Activated CD4-positive, alpha-beta T cell treated with anti-CD3 and anti-CD28 coated beads, Interleukin-2, amount 10 ng/mL, durations not matched to agents 24 days and 14 days (primary cell): ENCODE measurements at places on chromosomes 5 and 9.

- no peak for DNase-seq
Measured at GRCh38 chr5:138952962-138953361, 77.8 kb upstream of the LRRTM2 start.

DNA sequence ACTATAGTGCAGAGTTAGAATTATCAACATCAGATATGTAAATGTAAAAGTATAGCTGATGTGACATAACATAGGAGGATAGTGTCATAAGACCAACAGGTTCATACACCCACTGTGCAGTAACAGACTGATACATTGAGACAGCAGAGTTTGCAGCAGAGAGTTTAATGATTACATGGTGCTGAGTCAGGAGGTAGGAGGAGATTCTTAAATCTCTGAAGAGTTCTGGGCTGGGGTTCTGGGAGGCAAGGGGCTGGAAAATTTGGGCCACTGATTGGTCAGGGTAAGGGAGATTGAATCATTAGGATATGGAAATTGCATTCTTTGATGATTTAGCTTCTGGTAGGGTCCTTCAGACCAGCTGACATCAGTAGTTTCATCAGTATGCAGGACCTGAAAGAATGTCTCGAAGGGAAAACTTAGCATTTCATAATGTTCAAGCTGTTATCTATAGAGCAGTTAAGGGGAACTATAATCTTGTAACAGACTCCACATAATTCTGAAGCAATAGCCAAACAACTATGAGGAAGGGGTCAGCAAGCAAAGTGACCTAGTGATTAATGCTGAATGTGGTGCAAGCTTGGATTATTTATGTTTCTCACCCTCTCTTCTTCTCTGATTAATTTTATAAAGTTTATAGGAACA, 35.6 kb downstream of the CCL28 start:
- DNase-seq = no peak

- DNase-seq = no peak
Measured at GRCh38 chr9:71744754-71745521, 23.4 kb downstream of the CEMIP2 start.

DNA sequence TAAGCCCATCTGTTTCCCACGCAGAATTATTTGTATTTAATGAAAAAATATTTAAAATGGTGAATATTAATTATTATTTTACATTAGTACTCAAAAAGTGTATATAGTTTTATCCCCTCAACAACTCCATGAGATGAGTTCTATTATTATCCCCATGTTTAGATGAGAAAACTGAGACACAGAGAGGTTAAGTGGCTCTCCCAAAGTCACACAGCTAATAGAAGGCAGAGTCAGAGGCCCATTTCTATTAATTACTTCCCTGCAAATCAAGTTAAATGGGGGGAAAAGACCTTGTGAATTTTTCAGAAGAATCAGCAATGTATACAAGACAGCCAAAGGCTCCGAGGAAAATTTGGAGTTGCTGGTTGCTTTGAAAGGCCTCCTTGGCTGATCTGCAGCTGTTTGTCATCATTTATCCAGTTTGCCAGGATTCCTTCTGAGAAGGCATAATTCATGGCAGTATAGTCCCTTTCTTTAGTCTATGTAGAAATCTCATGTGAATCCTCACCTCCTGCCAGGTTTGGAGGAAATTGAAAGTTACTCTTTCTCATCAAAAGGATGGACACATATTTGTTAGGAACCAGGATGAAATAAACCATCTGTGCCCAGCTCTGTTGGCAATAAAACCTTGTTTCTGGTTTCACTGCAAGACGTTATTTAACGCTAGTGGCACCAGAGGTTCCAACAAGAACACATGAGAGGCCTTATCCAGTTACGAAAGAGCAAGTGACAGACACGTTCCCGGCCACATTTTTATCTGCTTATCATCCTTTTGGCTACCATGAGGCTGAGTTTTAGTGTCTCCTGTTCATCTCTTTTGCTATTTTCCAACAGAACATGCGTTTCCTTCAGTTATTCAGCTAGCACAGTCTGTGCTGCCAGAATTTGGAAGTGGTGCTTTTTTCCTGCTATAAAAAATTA, 621 bp downstream of the FYB1 start:
- DNase-seq = no peak

DNA sequence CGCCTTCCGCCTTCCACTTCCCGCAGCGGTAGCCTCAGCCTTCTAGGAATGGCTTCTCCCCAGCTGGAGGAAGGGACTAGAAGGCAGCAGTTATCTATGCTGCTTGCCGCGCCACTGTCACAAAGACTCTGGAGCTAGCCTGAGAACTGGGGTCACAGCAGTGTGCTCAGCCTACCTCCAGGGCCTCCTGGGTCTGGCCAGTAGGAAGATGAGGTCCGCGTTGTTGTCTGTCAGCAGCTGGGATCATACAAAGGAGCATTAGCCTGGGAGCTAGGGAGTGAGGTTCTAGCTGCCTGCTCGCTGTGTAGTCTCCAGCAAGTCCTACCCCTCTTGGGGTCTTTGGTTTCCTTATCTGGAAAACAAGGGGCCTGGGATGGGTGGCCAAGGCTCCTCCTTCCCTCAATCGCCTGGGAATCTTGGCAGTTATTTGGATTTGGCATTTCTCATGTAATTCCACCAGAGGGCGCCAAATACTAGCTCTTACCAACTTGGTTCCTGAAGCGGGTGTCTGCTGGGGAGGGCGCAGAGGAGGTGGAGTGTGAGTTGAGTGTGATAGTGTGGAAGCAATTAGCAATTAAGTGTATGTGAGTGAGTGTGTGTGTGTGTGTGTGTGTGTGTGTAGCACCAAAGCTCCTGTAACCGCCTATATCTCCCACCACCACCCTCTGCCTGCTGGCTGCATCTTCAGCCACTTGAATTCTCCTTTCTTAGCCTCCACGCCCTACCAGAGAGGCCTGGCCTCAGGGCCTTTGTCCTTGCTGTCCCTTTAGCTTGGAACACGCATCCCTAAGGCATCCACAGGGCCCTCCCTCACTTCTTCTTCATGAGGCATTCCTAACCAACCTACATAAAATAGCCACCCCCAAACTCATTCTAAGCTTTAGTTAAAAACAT, 97.1 kb downstream of the ENTREP1 start:
- peak; percentile 83 for DNase-seq

- DNase-seq = no peak
Measured at GRCh38 chr9:99021512-99021911, 77.8 kb downstream of the COL15A1 start.

DNA sequence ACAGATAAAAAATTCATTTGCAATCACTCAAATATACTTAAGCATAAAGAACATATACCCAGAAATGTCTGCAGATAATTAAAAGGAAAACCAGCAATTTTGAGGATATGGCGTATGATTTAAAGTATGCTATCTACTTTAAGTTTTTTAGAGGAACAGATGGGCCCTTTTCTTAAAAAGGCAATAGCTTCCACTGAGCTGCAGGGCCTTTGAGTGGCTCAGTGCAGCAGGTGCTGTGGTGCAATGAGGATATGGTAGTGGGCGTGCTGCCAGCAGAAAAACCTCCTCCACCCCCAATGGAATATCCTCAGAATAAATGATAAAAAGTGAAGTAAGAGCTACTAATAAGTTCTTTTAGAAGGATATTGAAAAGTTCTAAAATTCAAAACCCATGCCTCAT, 814.5 kb downstream of the MTRR start:
- no peak for DNase-seq

GRCh38 chr5:146344155-146345118, 5.8 kb downstream of the POU4F3 start:
- DNase-seq = no peak

DNA sequence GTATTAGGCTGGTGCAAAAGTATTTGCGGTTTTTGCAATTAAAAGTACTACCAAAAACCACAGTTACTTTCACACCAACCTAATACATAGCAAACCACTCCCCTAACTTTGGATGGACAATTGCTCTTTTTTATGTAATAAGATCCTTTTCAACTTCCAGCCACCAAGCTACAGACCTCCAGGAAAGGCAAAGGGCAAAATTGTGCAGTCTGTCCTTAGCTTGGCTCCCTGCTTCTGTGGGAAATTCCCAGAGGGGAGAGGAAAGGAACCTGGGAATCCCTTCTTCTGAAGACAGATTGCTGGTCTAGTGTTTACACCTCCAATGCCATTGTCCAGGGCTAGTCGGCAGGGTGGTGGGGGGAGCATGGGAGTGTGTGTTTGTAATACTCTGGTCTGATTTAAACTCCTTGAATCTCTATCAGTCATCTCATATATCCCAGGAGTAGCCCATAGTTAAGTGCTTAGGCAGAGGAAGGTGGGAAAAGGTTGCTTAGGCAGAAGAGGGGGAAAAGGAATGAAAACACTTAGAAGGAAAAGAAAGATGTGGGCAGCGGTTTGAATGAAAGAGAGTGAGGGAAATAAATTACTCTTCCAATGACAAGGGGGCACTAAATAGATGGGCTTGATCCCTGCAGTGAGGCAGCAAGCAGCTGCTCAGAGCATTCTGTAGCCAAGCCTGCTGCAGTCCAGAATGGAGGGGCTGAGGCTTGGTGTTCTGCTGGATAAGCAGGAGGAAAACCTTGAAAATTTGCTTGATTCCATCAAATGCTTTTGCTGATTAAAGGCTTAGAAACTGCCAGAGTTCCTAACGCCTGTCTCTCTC, 86.9 kb upstream of the MAP1B start:
- no peak for DNase-seq

DNA sequence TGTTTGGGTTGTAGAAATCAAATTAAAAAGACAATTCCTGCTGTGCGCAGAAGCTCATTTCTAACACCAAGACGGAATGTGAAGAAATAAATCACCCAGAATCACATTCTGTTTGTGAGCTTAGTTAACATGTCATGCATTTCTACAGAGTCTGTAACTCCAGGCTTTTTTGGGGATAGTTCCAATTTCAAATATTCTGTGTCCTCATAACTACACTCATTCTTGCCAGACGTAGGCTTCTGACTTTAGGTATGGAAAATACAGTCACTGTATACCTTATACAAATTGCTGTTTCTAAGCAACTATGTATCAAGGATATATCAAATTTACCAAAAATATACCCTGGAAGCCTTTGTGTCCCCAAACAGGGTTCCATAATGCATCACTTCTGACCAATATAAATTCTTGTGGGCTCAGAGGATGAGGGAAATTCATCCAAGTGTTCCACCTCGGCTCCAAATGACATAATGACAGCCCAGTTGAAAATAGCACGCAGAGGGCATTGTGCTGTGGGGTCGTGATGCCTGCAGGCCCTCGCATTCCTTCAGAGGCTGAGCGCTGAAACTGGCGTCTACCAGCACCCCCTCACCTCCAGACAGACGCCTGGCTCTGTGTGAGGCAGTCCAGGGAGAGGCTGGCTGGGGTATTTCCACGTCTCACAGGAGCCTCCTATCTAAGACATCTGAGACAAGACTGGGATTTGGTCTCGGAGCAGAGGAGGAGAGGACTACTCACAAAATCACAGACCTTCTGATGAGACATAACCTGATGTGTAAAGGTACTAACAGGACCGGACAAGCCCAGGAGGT, 79.8 kb downstream of the KLF4 start:
- DNase-seq = no peak

DNA sequence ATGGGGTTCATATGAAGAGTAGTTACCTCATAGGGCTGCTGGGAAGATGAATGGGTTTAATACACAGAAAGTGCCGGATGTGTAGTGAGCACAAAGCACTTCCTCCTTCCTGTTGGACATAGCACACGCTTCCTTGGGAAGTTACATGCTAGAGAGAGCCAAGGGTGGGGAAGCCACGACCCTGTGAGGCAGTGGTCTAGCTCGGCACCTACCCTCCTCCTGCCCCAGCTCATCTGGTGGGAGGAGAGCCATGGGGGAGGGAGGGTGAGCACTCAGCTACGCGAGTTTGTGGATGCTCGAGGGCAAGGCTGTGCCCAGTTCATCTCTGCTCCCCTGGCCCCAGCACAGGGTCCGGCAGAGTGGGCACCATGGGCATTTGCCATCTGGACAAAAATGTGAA, 43.6 kb upstream of the NEK6 start:
- no peak for DNase-seq
